Activated CD8-positive, alpha-beta memory T cell treated with anti-CD3 and anti-CD28 coated beads, Interleukin-2, amount 10 ng/mL, durations not matched to agents 7 days and 5 days (primary cell): ENCODE measurements at places on chromosomes 16 and 17. TPM values are rescaled to one million over a fixed set of nuclear protein-coding genes. Genes with fewer than 3 reads are reported as not detected.

DNA sequence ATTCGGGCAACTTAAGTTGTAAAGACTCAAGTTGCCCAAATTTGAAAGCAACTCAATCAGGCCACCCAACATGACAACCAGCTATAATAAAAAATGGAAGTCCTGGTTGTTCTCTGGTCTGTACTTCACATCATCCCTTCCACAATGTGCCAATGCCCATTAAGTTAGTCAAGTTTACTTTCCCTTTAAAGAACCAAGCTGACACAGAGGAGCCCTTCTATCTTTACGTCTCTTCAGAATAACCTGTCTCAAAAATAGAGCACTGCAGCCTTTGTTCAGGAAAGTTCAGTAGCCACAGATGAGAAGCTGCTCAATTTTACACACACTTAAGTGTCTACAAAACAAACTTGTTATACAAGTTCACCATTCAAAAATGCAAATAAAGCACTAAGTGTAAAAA lies 75.1 kb upstream of the C17orf78 start:
- H3K4me3 ChIP-seq: no peak overlapping the region
- DNase-seq: no peak
- no peak overlapping the region for H3K27ac ChIP-seq
- H3K27me3 ChIP-seq: no peaks in the 10 kb centered on the region

Gene LPO
- not detected for total RNA-seq

DNA sequence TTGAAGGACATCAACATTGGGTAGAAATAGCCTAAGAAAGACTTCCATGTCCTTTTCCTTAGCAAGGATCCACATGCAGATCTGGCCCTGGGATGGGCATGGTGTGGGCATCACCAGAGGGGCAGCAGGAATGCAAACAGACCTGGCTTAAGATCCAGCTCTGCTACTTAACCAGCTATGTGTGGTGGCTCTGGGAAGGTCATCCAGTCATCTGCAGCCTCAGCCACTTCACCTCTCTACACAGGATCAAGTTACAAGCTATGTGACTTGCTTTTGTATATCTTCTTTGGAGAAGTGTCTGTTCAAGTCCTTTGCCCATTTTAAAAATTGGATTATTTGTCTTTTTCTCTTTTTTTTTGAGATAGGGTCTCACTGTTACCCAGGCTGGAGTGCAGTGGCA lies 13.5 kb upstream of the ADORA2B start:
- DNase-seq: no peak
- no peak overlapping the region for H3K27ac ChIP-seq
- H3K4me3 ChIP-seq: no peak overlapping the region
- H3K27me3 ChIP-seq: peaks cover 29% of the 10 kb centered on the region

DNA sequence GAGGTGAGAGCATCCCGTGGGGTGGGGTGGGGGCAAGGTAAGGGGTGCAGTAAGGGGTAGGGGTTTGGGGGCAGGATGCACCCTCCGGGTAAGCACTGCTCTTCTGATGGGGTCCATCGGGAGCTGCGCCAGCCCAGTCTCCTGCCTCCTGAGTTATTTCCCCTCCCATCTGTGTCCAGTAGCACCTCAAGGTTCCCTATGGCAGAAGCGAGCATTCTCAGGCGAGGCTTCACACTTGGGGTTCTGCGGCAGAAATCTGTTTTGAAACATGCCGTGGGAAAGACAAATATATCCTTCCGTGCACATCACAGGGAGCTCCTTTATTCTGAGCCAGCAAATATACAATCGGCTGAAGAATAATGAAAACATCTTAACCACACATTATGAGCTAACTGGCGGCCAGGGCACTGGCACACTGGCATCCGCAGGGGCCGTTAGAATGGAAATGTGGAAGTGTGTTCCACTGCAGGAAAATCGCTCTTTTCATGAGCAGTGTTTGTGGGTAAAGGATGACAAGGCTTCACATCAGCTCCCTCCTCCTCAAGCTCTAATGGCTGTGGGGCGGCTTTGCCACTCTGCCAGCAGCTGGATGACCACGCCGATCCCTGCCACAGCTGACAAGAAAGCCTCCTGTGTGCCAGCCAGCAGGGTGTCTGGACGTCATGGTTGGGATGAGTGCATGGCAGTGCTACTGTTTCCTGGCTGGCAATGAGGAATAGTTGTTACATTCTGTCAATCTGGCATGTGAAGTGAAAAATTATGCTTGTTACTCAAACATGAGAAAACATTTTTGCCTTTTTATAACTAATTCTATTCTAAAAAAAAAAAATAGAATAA lies 20.0 kb downstream of the MTHFSD start:
- no peak for DNase-seq
- peaks cover 1% of the 10 kb centered on the region for H3K36me3 ChIP-seq
- no peaks in the 10 kb centered on the region for H3K4me1 ChIP-seq
- H3K27ac ChIP-seq: no peak overlapping the region
- H3K4me3 ChIP-seq: no peak overlapping the region

GRCh38 chr17:45171338-45172231 lies 9.9 kb downstream of the HEXIM2 start:
- peaks cover 21% of the 10 kb centered on the region for H3K4me1 ChIP-seq
- DNase-seq: no peak
- H3K36me3 ChIP-seq: peaks cover 2% of the 10 kb centered on the region
- no peak overlapping the region for H3K4me3 ChIP-seq
- H3K27ac ChIP-seq: no peak overlapping the region
